ENCODE measurements at places on chromosomes 13 and 19. TPM values are rescaled to one million over a fixed set of nuclear protein-coding genes. Genes with fewer than 3 reads are reported as not detected.

Gene CGB3
- total RNA-seq = not detected

Gene EHD2
- 172 TPM for total RNA-seq

Gene KLK13
- not detected for total RNA-seq

Gene OR10H1
- total RNA-seq = not detected

Gene CD79A
- total RNA-seq = 0.92 TPM

Gene ACTMAP
- total RNA-seq = 19.0 TPM

Gene FSD1
- 7.9 TPM for total RNA-seq

Gene CYP2A7
- not detected for total RNA-seq

Gene SIGLEC5
- total RNA-seq = not detected

Gene SULT2A1
- total RNA-seq = not detected

Gene ZNF772
- 1.7 TPM for total RNA-seq

Gene KLK14
- 0.41 TPM for total RNA-seq

Gene ZNF724
- total RNA-seq = 0.72 TPM

Gene PPP1R37
- total RNA-seq = 40.3 TPM

Gene PLEKHF1
- 6.7 TPM for total RNA-seq

Gene TEX101
- not detected for total RNA-seq

Gene ZIC2
- 5.4 TPM for total RNA-seq

Gene KLK1
- not detected for total RNA-seq

Gene QPCTL
- total RNA-seq = 8.4 TPM

Gene FAM216B
- total RNA-seq = not detected

Gene WDR88
- not detected for total RNA-seq

Gene RFXAP
- total RNA-seq = 0.58 TPM

Gene ZNF610
- not detected for total RNA-seq

Gene NLRP5
- total RNA-seq = 0.07 TPM

Gene KLF1
- 0.11 TPM for total RNA-seq

Gene DAND5
- 0.06 TPM for total RNA-seq

Gene CRX
- not detected for total RNA-seq

Gene LMTK3
- total RNA-seq = 4.9 TPM

Gene RNF126
- 69.7 TPM for total RNA-seq

Gene HCN2
- total RNA-seq = 39.5 TPM

Gene SBSN
- total RNA-seq = 3.9 TPM

Gene CLASRP
- 64.3 TPM for total RNA-seq

Gene ICAM5
- total RNA-seq = 0.93 TPM
